ENCODE measurements at places on chromosomes 5 and 9.
A peak's percentile ranks its signal among the peaks of the same experiment; 100 is the strongest.

DNA sequence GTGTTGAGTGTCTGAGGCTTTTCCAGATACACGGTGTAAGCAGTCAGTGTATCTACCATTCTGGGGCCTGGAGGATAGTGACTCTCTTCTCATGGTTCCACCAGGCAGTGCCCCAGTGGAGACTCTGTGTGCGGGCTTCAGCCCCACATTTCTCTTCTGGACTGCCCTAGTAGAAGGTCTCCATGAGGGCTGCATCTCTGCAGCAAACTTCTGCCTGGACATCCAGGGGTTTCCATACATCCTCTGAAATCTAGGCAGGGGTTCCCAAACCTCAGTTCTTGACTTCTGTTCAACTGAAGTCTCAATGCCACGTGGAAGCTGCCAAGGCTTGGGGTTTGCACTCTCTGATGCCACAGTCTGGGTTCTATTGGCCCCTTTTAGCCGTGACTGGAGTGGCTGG, 256.6 kb upstream of the ITGA1 start:
- no peak for DNase-seq

- DNase-seq, result no peak
Observed at GRCh38 chr9:96661711-96662110, 6.6 kb upstream of the PRXL2C start.

DNA sequence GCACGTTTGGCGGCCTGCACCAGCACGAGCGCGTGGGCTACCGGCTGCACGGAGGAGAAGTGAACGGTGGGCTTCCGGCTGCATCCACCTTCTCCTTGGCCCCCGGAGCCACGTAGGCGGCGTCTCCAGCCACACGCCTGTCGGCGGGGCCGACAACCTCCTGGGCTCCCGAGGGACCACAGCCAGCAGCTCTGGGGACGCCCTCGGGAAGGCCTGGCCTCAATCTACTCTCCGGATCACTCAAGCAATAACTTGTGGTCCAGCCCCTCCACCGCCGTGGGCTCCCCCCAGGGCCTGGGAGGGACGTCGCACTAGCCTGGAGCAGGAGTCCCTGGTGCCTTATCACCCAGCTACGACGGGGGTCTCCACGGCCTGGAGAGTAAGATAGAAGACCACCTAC, 73.7 kb downstream of the INSL6 start:
- no peak for DNase-seq

GRCh38 chr5:76831110-76831452, 12.3 kb downstream of the F2RL1 start:
- DNase-seq, result no peak

DNA sequence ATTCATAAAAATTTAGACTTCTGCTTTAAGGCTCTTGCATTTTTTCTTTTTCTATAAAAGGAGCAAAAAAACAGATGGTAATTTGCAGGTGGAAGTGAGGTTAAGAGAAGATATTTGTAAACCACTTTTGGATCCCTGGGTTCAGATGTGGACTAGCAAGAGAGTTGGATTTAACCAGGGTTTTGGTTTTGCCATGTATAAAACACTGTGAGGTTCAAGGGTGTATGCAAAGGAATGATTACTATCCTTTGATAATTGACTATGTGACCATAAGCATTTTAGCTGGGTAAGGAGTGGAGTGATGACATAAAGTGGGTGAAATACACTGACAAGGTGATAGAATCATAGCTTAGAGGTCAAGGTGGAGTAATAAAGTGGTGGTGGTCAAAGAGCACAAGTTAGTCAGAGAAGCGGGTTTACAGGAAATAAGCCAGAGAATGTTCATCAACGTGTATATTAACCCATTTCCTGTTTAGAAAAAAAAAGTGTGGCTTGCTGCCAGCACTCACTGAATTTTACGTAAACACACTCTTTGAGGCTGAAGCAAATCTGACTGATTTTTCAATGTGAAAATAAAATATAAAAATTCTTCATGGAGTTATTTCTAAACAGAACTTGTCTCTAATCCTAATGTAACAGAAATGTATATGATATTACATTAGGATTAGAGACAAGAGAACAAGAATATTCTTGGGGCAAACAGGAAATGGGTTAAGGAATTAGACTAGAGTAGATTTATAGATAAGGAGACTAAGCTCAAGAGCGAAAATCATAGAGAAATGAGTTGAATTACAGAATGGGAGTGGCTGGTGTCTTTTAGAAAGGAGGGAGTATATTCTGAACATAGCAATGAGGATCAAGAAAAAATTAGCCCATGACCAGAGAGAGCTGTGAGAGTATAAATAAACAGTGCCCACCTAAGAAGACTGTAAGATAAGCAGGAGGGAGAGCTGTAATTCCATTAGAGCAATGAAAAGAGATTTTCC, 74.5 kb downstream of the CDKN2A start:
- no peak for DNase-seq

GRCh38 chr5:41009232-41009631, 61.9 kb downstream of the MROH2B start:
- DNase-seq, result no peak

- DNase-seq, result no peak
Observed at GRCh38 chr5:58258984-58259684, 200.8 kb downstream of the PLK2 start.

DNA sequence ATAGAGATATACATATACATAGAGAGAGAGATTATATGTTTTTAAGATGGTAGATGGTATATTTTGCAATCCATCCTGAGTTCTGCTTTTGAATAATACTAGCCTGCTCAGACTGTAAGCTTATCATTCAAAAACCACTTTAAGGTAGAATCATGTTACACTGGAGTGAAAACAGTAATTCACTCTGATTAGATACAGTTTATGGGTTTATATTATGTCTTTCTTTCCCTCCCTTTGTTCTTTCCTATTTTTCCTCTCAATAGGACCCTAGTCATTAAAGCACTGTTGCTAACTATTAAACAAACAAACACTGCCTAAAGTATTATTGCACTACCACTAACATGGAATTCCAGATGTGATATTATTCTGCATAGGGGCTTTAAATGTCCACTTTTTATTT, 202.0 kb downstream of the ADAMTSL1 start:
- DNase-seq, result no peak

DNA sequence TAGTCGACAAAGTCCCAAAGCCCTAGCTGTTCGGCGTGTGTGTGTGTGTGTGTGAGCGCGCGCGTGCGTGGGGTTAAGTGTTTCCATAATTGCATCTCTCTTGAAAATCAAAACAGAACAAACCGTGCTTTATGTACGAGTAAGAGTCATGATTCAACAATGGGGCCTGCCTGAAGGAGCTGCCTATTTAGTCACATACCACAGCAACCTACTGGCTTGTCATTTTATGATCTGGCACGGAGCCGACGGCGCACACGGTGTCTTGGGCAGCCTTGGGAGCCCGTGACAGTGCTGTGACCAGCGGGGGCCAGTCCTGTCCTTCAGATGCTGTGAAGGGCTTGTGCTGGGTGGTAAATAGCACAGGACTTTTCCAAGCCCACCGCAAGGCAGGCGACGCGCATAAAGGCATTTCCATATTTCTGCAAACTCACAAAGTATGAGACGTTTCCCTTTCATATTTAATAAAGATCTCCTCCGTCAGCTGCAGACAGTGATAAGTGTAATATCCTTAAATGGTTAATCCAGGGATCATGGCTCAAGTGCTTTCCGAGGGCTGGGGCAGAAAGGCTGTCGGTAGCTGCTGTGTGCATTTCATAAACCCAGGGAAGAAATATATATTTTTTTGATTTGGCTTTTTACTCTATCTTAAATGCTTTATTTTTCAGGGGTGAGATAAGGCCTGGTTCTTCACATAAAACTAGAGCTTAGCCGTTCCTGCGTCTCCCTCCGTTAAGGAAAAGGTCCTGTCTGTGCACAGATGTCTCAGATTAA, 270.2 kb upstream of the IRX1 start:
- DNase-seq, result peak; percentile 21

DNA sequence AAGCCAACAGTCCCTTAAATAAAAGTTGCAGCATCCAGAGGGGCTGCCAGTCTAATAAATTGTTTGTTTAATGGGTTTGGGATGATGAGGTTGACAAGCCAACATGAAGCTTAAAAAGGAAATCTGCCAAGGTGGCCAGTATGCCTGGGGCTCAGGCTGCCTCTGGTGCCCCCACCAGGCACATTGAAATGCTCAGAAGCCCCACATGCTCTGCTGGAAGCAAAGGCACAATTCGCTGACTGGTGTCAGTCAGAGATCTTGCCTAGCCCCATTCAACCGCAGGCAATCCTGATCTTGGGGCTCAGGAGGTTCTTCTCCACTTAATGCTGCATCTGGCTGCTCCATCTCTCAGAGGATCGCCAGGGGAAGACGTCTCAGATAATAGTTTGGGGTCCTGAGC, 44.2 kb upstream of the TCERG1 start:
- no peak for DNase-seq

GRCh38 chr5:17022296-17022695, 86.2 kb upstream of the MYO10 start:
- no peak for DNase-seq

GRCh38 chr9:134600371-134600770, 41.2 kb upstream of the COL5A1 start:
- no peak for DNase-seq

- DNase-seq, result no peak
Observed at GRCh38 chr9:106077731-106078130, 383.4 kb downstream of the TMEM38B start.

DNA sequence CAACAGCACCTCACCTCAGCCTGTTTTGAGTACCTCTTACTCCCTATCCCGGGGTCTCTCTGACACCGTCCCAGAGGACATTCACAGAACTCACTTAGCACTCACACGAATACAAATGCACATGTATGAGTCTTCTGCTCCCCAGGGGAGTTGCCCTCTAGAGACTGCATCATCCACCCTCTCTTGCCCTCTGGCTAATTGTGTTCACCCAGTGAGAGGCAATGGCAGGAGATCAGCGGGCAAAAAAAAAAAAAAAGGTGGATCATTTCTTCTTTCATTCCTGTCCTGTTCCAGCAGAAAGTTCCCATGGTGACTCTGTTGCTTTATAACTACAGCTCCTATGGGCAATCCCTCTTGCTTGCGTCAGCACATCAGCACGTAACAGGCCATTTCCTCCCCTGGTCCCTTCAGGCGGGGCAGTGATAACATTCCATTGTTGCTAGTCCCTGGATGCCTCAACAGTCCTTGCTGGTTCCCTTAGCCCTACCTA, 23.5 kb upstream of the SNX2 start:
- DNase-seq, result no peak

- no peak for DNase-seq
Observed at GRCh38 chr5:102654559-102655349, 100.4 kb upstream of the PAM start.

GRCh38 chr5:92836855-92837755, 743.9 kb downstream of the NR2F1-AS1 start:
- DNase-seq, result no peak

- no peak for DNase-seq
Observed at GRCh38 chr5:11683666-11684065, 220.6 kb downstream of the CTNND2 start.

Measured in LNCaP clone FGC (cell line).